ENCODE measurements at places on chromosomes 5 and 9.
A peak's percentile ranks its signal among the peaks of the same experiment; 100 is the strongest.

DNA sequence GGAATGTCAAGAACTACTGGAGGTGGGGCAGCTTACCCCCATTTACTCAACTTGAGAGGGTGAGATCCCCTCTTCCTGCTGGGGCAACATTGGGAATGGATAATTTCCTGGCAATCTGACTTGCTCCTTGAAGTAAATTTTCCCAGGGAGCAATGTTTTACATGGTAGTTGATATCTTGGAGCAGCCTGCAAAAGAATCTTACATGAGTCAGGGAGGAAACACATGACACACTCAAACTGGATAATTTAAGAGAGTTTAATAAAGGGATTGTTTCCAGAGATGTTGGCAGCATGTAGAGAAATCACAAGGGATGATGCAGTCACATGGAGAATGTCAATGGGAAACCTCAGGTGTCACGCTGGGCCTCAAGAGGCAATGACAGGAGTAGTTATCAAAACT is 212.5 kb downstream of the GAS1 start:
- no peak for DNase-seq

- no peak for DNase-seq
Measured at GRCh38 chr9:38084556-38084880, 15.5 kb upstream of the SHB start.

GRCh38 chr5:141637767-141638419 is 1.1 kb downstream of the RELL2 start:
- peak; percentile 41 for DNase-seq

- peak; percentile 82 for DNase-seq
Measured at GRCh38 chr5:170312666-170313065, 15.1 kb upstream of the LCP2 start.

DNA sequence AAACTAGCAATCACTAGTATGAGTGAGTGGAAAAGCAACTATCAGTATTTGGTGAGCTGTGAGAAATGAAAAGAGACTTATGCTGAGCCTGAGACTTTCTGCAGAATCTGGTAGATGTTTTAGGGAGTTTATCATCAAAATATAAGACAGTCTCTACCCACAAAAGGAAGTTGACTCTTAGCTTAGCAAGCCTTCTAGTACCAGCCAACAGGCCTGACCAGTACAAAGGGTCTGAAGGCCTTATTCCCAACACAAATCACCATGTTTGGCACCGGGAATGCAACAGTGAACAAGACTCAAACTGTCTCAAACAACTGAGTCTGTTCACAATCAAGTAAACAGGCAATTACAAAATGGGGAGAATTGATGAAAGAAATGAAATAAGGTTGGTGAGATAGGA is 244.4 kb downstream of the CWC27 start:
- no peak for DNase-seq

DNA sequence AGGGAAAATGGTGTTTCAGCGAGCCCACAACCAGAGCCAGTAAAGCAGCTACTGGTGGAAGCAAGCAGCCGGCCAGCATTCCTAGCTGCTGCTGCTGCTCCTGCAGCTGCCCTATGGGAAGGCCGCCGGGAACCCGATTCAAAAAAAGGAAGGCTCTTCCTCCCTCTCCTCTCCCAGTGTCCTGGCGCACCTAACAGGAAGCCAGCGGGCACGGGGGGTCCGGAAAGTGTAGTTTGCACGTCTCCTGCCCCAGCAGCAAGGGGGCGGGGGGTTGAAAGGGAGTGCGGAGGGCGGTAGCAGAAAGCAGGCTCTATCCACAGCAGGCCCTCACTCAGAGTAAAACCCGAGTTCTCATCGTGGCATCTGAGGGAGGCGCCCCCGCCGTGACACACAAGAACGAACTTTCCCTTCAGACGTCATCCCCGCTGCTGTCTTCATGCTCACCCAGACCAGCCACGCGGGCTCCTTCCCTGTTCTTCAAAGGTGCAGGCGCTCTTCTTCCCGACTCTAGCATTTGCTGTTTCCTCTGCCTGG is 16.5 kb downstream of the GRXCR2 start:
- DNase-seq, result no peak

- no peak for DNase-seq
Measured at GRCh38 chr5:171957591-171958251, 48.7 kb downstream of the FBXW11 start.

GRCh38 chr5:72849546-72849945 is 33.1 kb downstream of the TNPO1 start:
- DNase-seq, result no peak

- no peak for DNase-seq
Measured at GRCh38 chr5:167652690-167653089, 638.8 kb upstream of the WWC1 start.

GRCh38 chr9:98906273-98907040 is 37.2 kb upstream of the COL15A1 start:
- DNase-seq, result no peak

DNA sequence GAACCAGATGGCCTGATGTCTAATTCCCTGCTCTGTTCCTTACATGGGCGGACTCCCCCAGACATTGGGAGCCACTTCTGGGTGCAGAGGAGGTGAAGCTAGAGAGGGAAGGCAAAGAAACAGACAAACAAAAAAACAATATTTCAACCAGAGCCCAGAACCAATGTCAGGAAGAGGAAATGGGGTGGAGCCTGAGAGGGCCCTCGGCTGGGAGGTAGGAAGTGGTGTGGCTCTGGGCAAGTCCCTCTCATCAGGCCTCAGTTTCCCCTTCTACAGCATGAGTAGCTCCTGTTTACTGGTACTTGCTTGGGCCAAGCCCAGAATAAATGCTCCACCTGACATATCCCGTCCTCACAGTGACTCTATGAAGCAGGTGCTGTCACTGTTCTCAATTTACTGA is 11.1 kb downstream of the SH2D3C start:
- DNase-seq, result no peak

GRCh38 chr9:127185931-127186781 is 63.7 kb upstream of the ANGPTL2 start:
- DNase-seq, result no peak

- DNase-seq, result no peak
Measured at GRCh38 chr5:145667742-145668141, 167.4 kb downstream of the PRELID2 start.

GRCh38 chr5:10478436-10478835 is 36.8 kb downstream of the ROPN1L start:
- DNase-seq, result no peak

- no peak for DNase-seq
Measured at GRCh38 chr5:10936081-10936855, 175.2 kb upstream of the DAP start.

GRCh38 chr9:108568093-108568492 is 287.7 kb downstream of the ACTL7B start:
- no peak for DNase-seq

DNA sequence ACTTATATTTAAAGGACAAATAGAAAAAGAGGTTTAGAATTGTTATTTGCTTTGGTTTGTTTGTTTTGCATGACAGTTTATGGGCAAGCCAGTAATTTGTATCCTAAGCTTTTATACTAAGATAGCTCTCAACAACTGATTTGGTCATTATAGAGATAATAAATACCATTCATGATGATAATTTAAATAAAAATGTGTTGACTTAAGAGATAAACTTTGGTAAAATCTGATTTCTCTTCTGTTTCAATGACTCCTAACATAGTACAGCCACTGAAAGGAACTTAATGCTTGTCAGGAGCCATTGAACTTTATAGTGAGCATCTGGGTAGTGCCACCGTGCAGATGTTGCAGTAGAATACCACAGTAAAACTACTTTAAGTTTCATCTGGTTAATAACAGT is 160.7 kb upstream of the ACOT12 start:
- DNase-seq, result no peak

- DNase-seq, result no peak
Measured at GRCh38 chr5:120330558-120330957, 133.5 kb upstream of the PRR16 start.

DNA sequence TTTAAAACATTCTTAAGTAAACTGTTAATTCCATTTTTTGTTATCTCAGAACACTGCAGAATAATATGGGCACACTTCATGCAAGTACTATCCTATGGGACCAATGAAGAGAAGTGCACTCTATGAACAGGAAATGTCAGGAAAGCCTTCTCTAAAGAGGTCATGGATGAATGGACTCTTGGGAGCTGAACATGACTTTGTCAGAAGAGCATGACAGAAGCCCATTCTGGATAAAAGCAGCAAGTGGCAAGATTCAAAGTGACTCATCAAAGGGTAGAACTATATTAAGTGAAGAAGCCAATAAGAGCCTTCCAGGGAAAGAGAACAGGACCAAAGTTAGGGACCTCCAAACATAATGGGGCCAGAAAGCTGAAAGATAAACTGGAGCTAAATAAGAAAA is 94.0 kb downstream of the RAPGEF6 start:
- no peak for DNase-seq

- DNase-seq, result no peak
Measured at GRCh38 chr9:105216440-105217178, 27.8 kb upstream of the SLC44A1 start.

DNA sequence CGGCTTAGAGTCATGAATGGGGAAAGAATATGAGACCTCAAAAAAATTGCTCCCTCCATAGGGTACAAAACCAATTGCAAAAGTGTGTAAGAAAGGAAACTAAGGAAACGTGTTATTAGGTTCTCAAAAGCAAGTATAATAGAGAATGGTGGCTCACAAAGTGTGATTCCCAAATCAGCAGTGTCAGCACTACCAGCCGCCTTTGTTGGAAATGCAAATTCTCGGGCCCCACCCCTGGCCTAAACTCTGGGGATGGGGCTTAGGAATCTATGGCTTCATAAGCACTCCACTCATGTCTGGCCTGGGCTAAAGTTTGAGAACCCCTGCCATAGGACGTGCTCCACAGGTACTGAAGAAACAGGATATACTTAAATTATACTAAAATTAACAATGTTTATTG is 1.6 kb upstream of the CCDC69 start:
- DNase-seq, result no peak

GRCh38 chr5:141945511-141946051 is 12.4 kb downstream of the PCDH12 start:
- DNase-seq, result no peak

- no peak for DNase-seq
Measured at GRCh38 chr5:124979251-124979650, 232.8 kb upstream of the ZNF608 start.

- DNase-seq, result no peak
Measured at GRCh38 chr9:92728831-92729734, 35.5 kb downstream of the BICD2 start.

DNA sequence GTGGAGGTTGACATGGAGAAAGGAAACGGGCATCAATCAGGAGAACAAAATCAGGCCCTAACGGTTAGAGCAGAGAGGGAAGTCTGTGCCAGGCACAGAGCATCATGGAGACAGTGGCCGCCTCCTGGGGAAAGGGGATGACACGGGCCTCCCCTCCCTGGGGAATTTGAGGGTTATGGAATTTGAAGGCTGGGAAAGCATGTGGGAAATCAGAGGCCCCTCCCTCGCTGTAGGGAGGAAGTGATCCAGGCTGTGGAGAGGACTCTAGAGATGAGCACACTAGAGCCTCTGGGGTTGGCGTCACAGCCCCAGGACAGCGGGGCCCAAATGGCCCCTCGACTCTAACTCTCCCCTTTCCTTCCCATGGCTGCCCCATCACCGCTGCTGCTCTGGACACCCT is 36.7 kb downstream of the PROP1 start:
- no peak for DNase-seq

DNA sequence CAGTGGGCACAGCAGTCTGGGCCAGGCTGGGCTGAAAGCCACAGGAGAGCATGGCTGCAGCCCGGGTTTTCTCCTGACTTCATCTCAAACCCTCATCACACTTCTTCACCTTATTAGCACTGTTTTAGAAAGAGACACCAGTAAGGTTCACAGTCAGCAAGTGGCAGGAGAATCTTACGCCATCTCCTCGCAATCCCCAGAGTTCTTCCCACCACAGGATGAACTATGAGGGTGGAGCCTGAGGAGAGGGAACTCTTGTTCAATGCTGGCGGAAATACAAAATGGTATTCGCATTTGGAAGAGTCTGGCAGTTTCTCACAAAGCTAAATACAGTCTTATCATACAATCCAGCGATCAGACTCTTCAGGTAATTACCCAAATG is 14.7 kb downstream of the BICD2 start:
- DNase-seq, result no peak

DNA sequence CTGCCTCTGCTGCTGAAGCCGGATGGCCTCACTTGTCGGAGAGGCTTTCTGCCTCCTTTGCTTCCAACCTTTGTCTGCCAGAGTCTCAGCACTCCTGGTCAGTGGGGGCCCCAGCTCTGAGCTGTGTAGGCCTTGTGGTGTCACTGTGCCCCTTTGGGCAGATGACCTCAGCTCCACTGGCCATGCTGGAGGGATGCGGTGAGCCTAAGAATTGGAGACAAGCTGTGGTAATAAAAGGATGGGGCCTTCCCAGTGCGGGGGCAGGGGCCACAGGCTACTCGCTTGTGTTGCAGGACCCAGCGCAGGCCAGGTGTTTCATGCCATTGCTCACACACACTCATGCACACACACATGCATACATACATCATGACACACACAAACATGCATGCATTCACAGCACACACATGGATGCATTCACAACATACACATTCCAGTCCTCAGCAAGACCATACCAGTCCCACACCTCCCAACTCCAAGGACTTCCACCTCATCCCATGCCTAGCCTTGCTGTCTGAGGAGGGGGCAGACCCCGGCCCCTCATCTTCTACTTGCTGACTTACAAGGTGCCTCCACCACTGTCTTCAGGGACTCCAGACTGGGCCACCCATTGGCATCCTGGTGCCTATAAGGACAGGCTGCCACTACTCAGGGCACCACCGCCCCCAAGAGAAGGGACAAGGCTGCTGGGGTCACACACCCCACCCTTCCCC is 237.7 kb downstream of the SYK start:
- no peak for DNase-seq

DNA sequence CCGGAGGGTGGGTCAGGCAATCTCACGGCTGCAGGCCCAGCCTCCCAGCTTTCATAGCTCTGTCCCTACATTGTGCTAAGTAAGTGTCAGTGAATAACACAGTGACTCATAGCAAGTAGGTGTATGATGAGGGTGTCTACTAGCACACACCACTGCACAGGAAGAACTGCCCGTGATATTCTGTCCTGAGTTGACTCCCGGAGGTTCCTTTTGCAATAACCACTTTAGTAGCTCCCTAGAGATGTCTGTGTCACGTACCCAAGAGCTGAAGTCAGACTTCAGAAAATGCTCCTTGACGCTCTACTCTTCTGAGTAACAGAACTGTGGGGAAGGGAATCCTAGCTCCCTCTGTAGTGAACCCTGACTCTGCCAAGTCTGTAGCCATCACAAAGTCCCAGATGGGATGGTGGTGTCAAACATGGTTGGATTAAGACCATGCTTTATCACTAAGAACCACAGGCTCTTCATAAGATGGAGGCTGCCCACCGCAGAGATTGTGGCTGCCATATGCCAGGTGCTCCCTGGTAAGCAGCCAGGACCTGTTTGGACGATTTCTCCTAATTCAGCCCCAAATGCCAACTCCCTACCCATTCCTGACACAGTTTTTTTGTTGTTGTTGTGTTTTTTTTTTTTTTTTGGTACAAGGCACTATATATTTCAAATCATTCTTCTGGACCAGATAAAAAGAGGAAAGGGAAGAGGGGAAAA is 352.6 kb upstream of the PANK3 start:
- DNase-seq, result no peak

GRCh38 chr5:105993027-105993426 is 1677.7 kb downstream of the EFNA5 start:
- no peak for DNase-seq

GRCh38 chr9:39588500-39589137 is 233.2 kb downstream of the SPATA31A1 start:
- no peak for DNase-seq

GRCh38 chr5:167348980-167349379 is 942.5 kb upstream of the WWC1 start:
- DNase-seq, result no peak

Data from activated CD4-positive, alpha-beta T cell treated with anti-CD3 and anti-CD28 coated beads for 4 hours (primary cell).